ENCODE measurements at places on chromosomes 5 and 9.
A peak's percentile ranks its signal among the peaks of the same experiment; 100 is the strongest.

DNA sequence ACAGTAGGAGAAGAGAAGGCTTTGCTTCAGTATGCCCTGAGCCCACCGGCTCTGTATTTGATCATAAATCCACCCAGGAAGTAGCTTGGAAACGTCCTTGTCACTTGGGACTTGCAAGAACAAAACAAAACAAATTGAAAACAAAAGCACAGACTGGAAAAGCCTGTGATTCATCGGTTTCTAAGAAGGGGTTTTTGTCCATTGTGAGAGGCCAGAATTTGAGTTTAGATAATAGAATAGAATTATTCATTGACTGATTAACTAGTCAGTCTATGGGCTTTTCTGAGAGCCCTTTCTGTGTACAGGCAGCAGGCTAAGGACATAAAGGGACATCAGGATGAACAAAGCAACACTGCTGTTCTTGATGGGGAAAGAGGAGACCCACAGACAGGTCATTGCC is 424.8 kb downstream of the IRX1 start:
- DNase-seq, result no peak

- peak; percentile 11 for DNase-seq
Observed at GRCh38 chr5:157855404-157855994, 3.4 kb downstream of the CLINT1 start.

- no peak for DNase-seq
Observed at GRCh38 chr9:121217609-121218292, 16.1 kb upstream of the RAB14 start.

DNA sequence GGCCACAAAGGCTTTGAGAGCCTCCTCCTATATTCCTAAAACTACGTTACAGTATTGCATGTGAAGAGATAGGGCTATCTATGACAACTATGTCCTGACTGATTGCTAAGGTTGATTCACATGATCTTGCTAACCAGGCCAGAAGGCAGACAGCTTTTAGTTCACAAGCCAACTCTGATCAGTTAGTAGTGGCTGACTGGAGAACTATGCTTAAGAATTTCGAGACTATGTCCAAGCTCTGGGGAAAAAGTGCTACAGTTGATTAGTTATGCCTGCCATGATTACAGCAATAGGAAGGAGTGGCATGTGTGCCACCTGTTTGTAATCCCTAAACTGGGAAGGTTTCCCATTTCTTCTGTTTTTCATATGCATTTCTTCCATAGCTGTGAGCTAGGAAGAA is 223.4 kb downstream of the DOCK8 start:
- DNase-seq, result no peak

DNA sequence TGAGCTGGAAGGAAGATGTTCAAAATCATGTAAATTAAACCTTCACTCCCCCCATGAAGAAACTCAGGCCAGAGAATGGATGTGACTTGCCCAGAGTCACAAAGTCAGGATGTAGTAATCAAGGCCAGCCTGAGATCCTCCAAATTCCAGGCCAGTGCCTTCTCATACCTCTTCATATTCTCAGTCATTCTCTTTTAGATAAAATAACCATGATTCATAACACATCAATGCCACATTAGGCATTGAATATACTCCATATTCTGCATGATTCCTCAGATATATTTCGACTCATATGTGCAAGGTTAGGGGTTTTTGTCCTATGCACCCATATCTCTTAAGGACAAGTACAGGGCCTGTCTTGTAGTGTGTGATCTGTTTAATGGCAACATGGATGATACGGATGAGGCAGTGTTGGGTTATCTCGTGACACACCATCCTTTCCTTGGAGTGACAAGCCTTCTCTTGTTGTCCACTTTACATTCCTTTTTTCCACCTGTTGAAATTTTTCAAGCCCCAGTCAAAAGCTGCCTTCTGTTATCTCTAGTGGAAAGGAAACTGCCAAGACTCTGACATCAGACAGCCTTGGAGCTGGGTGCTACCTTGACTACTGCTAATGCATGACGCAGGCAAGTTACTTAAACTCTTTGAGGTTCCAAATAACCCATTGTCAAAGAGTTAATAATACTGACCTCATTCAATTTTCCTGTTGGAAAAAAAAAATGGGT is 227.5 kb upstream of the NR4A3 start:
- no peak for DNase-seq

- no peak for DNase-seq
Observed at GRCh38 chr9:131387394-131387793, 6.5 kb upstream of the PRRC2B start.
